Activated CD8-positive, alpha-beta memory T cell treated with anti-CD3 and anti-CD28 coated beads for 48 hours (primary cell): ENCODE measurements at places on chromosomes 7 and 10.

DNA sequence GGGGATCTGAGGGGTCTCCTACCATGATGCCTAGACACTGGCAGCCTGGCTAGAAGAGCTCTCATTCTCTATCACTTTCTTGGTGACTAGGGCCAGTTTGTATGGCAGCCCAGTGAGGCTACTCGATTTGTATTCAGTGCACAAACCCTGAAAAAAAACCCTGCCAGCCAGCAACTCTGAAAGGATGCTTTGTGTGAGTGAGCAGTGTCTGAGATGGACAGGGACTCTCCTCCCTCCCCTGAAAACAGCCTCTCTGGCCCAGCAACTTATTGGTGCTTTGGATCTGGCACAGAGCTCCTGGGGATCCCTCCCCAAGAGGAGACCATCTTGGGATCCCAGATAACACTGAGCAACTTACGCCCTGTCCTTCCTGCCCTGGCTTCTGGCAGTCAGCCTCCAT is 10.8 kb upstream of the LRRC4 start:
- DNase-seq = no peak

GRCh38 chr7:27611059-27611458 is 51.6 kb downstream of the HIBADH start:
- no peak for DNase-seq

GRCh38 chr7:69213878-69214277 is 384.4 kb upstream of the AUTS2 start:
- no peak for DNase-seq

GRCh38 chr7:80413383-80413945 is 98.4 kb downstream of the GNAT3 start:
- no peak for DNase-seq

GRCh38 chr7:65441010-65441409 is 67.4 kb downstream of the ZNF92 start:
- DNase-seq = no peak

- no peak for DNase-seq
Measured at GRCh38 chr7:98774884-98775283, 94.9 kb downstream of the TMEM130 start.

DNA sequence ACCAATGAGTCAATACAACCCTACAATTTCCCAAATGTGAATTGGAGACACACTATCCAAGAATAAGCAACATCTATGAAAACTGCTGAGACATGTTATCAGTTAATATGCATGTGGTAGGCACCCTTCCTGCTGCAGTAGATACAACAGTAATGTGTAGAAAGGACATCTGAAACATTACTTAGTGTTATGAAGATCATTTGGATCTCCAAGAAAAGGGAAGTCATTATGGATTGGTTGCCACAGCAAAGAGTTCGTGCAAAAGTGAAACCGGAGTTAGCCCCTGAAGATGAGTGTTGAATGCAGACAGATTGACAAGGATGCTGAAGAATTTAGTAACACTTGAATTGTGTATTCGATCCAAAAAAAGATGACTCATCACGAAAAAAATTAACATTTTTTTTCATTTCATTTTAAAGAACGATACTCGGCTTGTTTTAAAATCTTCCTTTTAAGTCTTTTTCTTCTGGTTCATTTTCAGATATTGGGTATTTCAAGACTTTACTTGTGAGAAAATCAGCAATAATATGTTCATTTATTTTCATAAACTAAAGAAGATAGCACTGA is 322.4 kb upstream of the KLF6 start:
- DNase-seq = no peak

DNA sequence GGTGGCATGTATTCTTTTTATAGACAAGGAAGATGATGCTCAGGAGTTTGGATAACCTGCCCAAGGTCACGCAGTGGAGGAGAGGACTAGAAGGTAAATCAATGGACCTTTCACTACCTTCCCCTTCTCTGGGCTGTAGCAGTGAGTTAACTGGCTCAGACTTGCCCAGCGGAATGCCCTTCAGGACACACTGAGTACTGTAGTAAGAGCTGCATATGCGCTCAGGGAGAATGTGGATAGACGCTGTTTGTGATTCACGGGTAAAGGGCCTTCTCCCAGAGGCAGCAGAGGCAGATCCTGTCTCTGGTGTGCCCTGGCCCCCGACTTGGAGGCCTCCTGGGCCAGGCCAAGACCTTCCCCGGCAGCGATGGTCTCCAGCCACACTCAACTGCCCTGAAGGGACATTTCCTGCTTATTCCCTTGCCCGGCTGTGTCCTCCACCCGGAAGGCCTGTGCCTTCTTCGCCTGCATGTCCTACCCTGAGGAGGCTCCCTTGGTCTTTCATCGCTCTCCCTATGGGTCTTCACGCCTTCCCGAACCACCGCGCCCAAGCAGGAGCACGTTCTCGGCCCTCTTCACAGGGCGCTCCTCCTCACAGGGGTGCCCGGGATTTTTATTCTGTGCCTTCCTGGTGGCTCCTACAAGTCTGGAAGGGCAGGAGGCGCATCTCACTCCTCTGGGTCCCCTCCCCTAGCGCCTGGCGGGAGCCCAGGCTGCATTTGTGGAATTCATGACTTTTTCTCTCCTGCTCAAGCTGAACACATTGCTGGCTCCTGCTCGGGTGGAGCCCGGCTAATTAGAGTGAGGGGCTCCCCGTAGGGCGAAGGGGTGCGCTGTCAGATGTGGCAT is 1.8 kb upstream of the IKZF1 start:
- DNase-seq = no peak

- no peak for DNase-seq
Measured at GRCh38 chr7:142391191-142391992, 133.5 kb upstream of the PRSS58 start.

DNA sequence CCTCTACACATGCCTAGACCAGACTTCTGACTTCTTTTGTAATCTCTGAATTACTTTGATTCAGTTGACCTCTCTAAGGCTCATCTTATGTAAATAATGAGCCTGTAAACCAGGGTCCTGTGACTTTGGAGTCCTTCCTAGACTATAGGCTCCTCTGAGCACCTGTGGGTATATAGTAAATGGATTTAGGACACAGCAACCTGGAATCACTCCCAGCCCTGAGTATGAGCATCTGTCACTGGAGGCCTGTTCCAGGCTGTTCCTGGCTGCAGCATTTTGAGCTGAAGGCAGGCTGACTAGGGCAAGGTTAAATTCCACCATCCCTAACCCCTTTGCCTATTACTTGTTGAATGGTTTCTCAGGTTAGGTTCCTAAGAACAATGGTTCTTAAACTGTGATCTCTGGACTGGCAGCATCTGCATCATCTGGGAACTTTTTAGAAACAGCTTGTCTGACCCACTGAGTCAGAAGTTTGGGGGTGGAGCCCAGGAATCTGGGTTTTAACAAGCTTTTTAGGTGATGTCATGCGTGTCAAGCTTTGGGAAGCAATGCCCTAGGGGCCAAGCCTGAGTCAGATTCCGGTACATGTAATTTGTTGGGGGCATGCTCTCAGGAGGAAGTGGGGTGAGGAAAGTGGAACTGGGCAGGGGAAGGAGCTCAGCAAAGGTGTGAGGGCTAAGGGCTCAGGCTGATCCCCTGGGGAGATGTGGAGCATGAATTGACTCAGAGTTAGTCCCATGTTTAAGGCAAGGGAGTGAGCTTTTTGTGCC is 28.2 kb downstream of the MINDY4 start:
- DNase-seq = no peak

GRCh38 chr10:74032900-74033655 is 35.2 kb downstream of the VCL start:
- DNase-seq = no peak

DNA sequence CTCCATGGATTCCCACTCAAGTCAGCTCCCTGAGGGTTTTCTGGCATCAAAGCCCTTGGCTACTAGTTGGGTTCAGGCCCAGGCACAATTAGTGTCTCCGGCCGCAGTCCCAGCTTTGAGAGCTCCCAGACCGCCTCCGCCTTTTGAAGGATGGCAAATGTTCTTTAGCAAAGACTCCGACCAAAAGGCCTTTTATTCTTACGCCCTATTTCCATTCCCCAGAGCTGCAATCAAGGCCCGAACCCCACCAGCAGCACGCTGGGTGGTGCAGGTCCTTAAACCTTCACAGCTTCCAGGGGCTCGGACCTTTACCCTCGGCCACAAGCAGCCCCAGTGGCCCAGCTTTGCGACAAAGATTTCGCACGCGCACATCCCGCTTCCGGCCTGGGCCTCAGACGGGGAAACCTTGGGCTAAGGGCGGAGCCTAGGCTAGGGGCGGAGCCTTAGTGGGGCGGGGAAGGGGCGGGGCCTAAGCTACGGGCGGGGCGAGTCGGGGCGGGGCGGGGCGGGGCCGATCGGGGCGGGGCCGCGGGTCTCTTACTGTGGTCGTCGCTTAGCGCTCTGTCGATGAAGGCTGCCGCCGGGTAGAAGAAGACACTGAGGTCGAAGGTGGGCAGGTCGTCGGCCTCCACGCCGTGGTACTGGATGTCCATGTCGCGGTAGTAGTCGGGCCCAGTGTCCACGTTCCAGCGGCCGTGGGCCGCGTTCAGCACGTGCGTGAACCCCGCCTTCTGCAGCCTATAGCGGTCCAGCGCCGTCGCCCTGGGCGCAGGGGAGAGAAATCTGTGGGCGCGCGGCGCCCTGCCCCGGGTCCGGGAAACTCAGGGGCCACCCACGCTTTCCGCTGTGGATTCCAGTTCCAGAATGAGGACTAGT is 68.0 kb upstream of the SAMD8 start:
- DNase-seq = peak; percentile 11

DNA sequence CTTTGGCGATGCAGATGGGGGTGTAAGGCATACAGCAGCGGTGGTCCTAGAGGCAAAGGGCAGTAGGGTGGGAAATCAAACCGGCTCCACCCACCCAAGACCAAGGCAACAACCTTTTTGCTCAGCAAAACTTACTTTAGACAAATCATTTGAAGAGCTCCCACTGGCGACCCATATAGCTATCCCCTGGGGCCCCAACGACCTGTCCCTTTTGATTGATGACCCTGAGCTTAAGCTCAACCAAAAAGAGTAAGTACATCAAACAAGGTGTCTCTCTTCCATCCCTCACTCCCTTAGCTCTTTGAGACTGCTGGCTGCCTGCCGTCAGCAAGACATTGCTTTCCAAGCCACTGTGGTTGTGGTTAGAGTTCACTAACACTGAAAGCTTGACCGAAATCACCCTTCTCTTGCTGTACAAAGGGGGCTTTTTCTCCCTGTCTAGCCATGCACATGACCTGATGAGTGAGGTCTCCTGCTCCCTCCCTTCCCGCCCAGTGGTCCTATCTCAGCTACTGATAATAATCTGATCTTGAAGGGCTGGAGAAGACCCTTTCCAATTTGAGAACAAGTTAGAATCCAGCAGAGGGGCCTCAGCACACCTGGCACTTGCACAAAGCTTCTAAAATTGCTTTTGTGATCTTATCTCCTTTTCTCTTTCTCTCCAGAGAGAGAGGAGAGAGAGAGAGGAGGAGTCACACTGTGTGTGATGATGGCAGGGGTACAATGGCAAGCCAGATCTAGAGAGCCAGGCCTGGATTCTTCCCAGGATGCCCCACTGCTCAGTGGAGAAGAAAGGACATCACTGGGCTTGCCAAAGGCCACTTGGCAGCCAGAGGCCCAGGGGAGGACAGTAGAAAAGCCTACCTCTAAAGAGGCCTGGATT is 42.2 kb downstream of the XPNPEP1 start:
- DNase-seq = no peak

GRCh38 chr7:87635921-87636320 is 7.7 kb downstream of the RUNDC3B start:
- no peak for DNase-seq

DNA sequence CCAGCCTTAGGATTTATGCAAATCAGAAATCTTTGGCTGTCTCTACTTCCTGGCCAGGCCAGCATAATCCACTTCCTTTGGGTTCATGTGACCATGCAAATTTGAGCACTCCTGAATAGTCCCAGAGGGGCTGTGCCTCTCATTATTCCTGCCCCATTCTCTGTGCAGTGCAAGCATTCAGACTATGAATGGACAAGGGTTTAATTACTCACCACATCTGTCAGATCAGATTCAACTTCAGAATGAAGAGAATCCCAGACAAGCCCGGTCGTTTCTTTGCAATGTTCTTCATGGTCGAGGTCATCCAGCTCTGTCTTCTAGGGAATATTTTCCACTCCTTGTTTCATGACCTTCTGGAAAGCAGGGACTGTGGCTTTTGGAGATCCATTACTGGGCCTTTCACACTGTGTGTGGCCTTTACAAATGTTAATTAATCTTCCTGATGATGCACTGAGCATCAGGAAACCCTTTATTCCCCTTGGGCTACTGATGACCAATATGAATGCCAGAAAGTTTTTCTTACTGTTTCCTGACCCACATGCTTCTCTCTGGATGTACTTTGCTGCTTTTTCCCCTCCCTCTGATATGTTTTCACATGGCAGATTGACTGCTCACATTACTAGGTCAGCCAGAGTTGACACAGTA is 217.6 kb upstream of the TCF7L2 start:
- DNase-seq = no peak

- no peak for DNase-seq
Measured at GRCh38 chr7:100801833-100802568, 25.3 kb downstream of the EPHB4 start.

DNA sequence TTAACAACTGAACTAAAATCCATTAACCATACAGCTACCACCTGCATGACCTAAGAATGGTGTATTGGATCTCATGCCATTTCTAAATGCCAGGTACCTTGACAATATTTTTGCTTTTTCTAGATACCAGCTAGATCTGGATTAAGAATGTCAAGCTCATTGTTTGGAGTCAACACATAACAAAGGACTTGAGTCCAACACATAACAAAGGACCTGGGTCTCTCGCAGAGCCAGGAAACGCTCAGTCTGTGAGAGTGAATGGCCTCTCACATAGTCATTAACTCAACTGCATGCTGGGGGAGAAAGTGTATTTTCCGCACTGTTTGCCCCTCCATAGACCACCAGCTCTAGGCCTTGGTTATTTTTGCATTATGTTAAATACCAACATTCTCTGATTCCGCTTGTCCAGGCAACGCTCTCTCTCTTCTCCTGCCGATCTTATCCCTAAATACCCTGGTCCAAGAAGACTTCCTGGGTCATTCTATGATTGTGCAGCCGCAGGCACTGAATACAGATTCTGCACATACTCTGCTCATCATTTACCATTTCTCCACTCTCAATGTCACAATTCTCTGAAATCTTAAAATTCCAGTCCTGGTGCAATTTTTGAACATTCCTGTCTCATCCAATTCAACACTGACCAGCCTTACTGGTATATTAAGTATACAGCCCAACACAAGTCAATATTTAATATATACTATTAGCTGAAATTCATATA is 31.2 kb downstream of the ITIH5 start:
- no peak for DNase-seq

GRCh38 chr10:15427843-15428414 is 56.8 kb upstream of the FAM171A1 start:
- no peak for DNase-seq

DNA sequence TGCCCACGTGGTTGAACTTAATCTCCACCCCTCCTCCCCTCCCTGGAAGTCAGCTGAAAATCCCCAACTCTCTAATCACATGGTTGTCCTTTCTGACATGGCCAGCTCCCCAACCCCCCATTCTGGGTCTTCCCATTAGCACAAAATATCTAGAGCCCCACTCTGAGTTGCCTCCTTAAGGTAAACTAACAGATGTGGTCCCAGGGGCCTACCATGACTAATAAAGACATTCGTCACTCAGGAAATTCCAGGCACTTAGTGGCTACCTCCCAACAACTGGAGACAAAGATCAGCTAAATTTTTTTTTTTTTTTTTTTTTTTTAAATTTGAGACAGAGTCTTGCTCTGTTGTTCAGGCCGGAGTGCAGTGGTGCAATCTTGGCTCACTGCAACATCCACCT is 21.1 kb downstream of the CCDC126 start:
- DNase-seq = no peak

GRCh38 chr10:104680467-104681401 is 39.6 kb downstream of the SORCS3 start:
- DNase-seq = no peak
